ENCODE measurements at places on chromosomes 2 and 18.

- DNase-seq, result no peak
These were observed 94.5 kb upstream of the TMEM178A start for GRCh38 chr2:39571111-39571731.

- DNase-seq, result no peak
These were observed 705 bp downstream of the EFR3B start for GRCh38 chr2:25042321-25043240.

DNA sequence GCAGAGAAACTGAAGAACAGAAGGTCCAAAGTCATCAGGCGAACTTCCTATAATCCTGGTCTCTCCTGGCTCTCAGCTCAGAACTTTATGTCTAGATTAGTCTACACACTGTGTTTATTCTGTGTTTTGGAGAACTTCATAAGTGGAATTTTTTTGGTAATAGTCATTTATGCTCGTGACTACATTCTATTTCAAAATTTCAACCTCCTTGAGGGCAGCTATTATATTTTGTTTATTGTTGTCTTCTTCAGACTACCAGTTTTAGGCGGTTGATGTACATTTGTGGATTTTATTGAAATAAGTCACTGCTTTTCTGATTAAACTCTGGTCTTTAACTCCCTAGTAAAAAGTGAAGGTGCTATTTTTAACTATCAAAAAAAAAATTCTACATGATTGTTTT lies 816.6 kb downstream of the SATB2 start:
- no peak for DNase-seq

- no peak for DNase-seq
These were observed 47.4 kb upstream of the CYRIA start for GRCh38 chr2:16713011-16713423.

- no peak for DNase-seq
These were observed 13.7 kb upstream of the OSR1 start for GRCh38 chr2:19371996-19372582.

DNA sequence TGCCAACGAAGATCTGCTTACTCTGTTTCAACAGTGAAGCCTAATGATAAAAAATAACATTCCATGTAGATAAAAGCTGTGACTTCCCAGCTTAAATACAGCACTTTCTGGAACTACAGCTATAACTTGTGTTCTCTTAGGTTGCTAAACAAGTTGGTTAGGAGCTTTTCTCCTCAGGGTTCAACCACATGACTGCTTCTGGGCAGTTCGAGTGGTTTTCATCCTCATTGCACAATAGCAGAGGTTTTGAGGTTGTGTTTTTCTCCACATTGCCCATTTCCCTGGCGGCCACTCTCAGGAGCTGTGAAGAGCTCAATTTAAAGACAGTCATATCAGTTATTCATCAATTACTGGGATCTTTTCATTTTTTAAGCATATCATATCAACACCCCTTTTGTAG lies 102.2 kb upstream of the CYP1B1 start:
- DNase-seq, result no peak
